Right renal pelvis (tissue), 4 donors: ENCODE measurements at places on chromosomes 3 and 15. TPM values are rescaled to one million over a fixed set of nuclear protein-coding genes. Genes with fewer than 3 reads are reported as not detected.
A peak's percentile ranks its signal among the peaks of the same experiment; 100 is the strongest.

The SV2B gene
- polyA plus RNA-seq: 0.75 TPM

The SLC49A4 gene
- 15.8 TPM for polyA plus RNA-seq

The SCAMP5 gene
- polyA plus RNA-seq: 21.9 TPM

GRCh38 chr15:42315521-42315920, 42.3 kb upstream of the TMEM87A start:
- no peak for DNase-seq

DNA sequence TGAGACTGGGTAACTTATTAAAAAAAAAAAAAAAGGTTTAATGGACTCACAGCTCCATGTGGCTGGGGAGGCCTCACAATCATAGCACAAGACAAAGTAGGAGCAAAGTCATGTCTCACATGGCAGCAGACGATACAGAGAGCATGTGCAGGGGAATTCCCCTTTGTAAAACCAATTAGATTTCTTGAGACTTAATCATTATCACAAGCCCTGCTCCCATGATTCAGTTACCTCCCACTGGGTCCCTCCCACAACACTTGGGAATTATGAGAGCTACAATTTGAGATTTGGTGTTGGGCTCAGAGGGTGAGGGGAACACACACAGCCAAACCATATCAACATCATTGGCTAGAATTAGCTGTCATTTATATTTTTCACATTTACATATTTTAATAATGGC, 221.0 kb downstream of the RSRC1 start:
- DNase-seq: no peak

GRCh38 chr15:88401251-88401995, 65.8 kb downstream of the MRPL46 start:
- DNase-seq: no peak

DNA sequence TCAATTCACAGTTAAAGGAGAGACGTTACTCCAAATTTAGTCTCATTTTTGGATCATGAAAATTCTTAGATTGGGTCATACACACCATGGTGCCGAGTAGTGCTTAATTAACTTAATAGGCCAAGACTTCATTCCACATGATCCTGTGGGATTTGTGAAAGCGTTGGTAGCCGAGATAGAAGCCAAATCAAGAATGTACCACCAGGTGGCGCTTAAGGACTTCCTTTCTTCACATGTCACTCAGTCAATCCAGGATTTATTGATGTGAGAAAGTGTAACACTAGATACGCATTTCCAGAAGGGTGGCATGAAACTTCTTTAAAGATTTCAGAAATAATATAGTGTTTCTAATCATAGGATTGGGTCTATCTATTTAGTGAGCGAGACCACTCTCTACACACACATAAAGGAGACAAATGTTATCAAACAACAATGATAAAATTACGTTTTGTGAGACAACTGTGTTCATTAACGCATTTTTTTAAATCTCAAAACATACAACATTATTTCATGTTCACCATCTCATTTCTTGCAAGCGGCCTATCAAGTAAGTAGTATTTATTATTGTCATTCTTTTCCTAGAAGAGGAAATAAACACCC, 436.1 kb downstream of the CHL1 start:
- peak; percentile 67 for DNase-seq

DNA sequence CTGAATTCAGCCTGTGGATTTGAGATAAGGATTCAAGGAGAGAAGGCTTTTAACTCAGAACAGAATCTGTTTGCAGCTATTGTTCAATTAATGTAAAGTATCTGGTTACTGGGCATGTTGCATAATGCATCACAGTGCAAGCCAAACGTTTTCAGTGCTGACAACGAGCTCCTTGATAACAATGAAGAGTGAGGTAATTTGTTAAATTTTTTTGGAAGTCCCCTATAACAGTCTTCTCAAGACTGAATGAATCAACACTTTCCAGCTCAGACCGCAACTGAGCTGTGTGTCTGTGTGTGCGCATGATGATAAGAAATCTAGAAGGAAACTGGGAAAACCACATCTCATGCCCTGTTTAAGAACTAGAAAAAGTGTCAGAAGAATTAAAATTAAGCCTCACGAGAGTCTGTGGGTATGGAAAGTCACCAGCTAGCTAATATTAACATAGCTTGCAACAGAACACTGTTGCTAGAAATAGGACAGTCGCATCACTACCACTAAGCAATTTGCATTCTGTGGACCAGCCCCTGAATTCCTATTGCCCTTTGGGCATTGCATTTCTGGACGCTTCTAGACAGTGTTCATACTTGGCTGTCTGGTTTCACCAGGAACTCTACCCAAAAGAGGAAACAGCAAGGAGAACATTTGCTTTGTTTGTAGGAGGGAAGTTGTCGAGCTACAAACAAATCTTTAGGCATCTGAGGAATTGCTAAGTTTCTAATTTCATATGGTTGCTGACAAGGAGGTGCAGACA, 43.7 kb upstream of the ATP2C1 start:
- DNase-seq: no peak

DNA sequence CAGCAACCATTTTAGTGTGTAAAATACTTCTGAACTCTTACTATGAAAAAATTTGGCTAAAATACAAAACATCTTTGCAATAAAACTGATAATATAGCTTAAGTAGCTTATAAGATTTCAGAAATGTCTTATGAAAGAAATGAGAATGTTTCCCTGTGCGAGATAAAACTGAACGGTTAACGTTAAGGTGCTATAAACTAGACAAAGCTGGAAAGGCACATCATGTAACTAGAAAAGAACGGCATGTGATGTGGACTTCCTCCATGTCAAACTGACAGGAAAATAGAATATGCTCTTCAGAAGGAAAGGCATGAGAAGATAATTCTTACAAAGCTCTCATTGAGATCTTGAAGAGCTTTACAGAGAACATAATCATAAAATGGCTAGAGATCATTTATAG, 36.5 kb downstream of the NCK1 start:
- no peak for DNase-seq

GRCh38 chr3:127988770-127989557, 63.3 kb upstream of the SEC61A1 start:
- no peak for DNase-seq

GRCh38 chr3:194283221-194284006, 67.7 kb downstream of the CPN2 start:
- DNase-seq: no peak

- no peak for DNase-seq
These were observed 329.0 kb upstream of the PROK2 start for GRCh38 chr3:72113964-72114363.

- no peak for DNase-seq
These were observed 86.1 kb downstream of the XXYLT1 start for GRCh38 chr3:195184716-195185421.

- no peak for DNase-seq
These were observed 34.1 kb upstream of the LIMD1 start for GRCh38 chr3:45560281-45560971.

DNA sequence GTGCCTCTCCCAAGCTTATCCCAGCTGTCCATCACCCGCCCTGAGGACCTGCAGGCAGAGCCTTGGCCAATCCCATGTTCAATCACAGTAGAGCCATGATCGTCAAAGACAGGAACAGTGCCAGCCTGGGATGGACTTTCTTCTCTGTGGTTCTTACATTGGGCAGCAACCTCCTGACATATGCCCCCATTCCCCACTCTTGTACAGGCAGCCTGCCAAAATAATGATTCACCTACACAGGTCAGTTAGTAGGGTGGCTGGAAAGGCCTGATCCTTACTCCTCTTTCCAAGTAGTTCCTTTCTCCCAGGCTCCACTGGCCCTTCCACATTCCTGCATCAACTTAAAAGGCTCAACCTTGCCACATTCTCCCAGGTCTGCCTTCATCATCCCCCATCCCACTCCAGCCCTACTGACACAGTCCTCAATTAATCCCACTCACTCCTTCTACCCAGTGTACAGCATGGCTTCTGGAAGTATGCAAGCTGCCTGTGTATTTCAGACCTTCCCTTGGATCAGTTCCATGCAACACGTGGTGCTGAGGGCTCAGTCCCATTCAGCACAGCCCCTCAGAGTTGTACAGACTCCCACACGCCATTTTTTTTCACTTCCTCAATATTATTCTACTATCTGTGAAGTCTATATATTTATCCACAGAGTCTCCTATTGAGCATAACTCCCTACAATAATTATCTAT, 189.8 kb downstream of the NTRK3 start:
- DNase-seq: no peak
